ENCODE measurements at places on chromosomes 5 and 9. TPM values are rescaled to one million over a fixed set of nuclear protein-coding genes. Genes with fewer than 3 reads are reported as not detected.

SH3RF2 gene
- 0.66 TPM for total RNA-seq

DNA sequence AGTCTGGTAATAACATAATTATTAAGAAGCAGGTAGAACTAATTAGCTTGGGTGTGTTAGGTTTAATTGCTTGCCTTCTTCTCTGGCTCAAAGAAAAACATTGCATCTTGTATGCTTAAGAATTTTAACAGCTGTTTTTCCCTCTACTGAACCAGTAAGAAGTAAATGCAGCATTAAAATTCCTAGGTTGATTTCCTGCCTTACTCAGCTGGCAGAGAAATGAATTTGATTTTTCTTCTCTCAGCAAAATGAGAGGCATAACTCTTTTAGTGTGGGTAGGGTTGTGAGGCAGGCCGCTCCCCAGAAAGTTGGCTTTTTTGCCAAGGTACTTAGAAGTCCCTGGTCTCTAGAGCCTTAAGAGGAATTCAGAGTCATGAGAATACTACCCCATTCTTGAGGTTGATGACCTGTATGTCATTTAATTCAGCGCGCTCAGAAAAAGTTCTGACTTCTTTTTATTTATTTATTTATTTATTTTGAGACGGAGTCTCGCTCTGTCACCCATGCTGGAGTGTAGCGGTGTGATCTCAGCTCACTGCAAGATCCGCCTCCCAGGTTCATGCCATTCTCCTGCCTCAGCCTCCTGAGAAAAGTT is 302.6 kb downstream of the ARHGEF28 start:
- no peak for DNase-seq

DNA sequence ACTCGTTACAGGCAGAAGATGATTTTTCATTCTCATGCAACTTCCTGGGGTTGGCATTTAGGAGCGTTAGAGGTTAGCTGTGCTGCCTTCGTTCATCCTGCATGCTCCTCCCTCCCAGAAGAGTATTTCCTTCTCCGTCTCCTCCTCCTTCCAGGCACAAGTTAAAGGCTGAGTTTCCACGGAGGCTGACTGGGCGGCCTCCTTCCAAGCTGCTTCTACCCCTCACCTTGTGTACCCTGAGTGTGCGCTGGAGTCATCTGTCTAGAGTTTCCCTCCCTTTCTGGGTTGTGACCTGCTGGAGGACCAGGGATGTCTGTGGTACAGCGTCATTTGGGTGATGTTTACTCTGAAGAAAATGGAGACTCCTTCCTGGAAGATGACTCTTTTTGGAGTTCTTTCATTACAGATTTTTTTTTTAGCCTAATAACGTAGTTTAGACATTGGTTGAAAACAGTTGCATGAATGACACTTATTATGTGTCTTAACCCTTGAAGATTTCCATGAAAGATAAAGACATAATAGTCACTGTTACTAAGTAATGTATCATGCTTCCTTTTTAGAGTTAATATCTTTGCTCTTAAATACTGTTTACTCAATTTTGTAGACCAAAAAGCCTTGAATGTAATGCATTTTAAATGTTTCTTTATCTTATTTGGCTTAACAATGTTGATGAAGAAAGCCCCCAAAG is 146.9 kb downstream of the TENT4A start:
- no peak for DNase-seq

UBE2QL1 gene
- 5.5 TPM for total RNA-seq

GRCh38 chr5:95283761-95284571 is 928 bp downstream of the MCTP1 start:
- no peak for DNase-seq

- no peak for DNase-seq
These were observed 579.7 kb upstream of the CDH10 start for GRCh38 chr5:25224316-25224982.

DNA sequence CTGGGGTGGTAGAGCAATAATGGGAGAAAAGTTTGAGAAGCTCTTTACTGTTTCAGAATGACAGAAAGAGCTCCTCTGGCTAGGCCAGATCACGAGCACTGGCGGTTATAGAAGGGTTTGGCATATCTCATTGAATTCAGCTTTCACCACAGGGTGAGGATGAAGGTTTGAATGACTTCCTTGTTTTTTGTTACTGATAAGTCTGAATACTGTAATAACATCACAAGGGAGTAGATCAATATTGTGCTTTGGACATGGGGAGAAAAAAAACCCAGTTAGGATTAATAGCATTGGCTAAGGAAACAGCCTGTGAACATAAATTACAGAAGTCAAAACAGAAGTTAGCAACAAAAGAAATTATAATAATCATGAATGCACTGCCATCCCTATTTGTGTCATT is 9.4 kb downstream of the PHAX start:
- no peak for DNase-seq

TIMD4 gene
- total RNA-seq: 1.1 TPM

- DNase-seq: no peak
These were observed 55.8 kb downstream of the PHAX start for GRCh38 chr5:126656401-126657007.

DNA sequence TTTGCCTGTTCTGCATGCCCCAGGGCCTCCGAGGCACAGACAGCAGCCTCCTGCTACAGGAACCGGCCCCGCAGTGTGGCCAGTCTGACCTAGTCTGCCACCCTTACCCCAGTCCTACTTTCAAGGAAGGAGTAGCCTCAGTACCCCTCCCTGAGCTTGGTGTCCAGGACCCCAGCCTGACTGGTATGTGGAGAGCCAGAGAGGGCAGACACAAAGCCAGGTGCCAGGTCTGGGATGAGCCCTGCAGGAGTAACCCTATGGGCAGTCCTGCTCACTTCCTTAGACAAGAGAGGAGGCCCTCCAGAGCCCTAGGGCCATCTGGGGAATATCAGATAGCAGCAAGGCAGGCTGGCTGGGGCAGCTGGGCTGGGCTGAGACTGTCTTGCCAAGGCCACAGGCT is 67.8 kb downstream of the NRG2 start:
- no peak for DNase-seq

UNC5A gene
- total RNA-seq: not detected

DNA sequence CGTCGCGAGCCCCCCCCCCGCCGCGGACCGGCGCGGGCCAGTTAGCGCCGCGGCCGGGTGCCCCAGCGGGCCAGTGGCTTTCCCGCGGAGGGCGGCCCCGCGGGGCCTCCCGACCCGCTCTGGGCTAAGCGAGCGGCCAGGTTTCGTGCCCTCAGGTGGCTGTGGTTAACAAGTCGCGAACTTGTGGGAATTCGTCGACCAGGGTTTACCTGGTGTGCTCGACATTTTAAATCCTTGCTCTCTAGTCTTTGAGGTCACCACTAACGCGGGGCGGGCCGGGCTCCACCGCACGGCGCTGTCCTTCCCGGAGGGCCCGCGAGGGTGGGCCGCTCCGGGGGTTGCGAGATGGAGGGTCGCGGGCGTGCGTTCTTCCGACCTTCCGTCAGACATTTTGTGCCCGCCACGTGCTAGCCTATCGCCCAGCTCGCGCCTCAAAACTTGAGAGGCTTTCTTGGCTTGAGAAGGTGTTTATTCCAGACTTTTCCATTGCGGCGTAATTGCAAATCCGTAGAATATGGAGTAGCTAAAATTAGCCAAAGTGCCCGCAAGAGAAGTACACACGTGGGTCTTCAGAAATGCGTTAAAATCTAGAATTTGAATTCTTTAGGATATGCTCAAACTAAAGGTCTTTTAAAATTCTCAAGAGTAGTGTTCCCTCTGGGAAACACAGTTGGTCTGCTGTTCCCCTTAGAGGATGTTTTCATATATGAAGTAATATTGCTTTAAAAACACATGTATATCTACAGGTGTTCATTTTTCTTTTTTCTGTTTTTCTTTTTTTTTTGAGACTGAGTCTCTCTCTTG is 2.1 kb downstream of the ANP32B start:
- peak; percentile 67 for DNase-seq
